ENCODE measurements at places on chromosomes 5 and 9.

- no peak for DNase-seq
Observed at GRCh38 chr9:83382421-83382820, 155.8 kb downstream of the FRMD3 start.

DNA sequence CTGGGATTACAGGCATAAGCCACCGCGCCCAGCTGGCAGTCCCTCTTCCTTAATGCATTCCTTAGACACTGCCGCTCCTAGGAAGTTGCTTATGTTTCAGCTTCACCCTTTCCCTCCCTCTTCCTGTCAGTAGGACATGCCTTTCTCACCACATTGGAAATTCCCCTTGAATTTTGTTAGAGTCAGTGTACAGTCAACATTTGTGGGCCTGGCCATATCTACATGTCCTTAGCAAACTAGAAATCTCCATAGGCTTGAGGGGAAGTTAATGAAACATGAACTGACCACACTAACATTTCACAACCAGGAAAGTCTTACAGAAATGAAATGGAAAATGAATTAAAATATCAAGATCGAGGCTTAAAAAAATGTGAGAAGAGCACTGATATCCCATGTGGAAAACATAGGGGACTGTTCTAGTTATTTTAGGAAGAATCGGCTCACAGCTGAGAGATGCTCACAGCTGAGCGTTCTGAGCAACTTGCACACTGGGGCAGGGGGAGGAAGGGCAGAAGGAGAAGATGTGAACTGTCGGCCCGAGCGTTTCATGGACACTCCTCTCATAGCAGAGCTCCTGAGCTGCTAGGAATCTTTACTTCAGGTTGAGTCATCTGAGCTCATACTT is 21.1 kb upstream of the LVRN start:
- no peak for DNase-seq

GRCh38 chr5:169460123-169460522 is 123.5 kb upstream of the SPDL1 start:
- DNase-seq, result no peak

DNA sequence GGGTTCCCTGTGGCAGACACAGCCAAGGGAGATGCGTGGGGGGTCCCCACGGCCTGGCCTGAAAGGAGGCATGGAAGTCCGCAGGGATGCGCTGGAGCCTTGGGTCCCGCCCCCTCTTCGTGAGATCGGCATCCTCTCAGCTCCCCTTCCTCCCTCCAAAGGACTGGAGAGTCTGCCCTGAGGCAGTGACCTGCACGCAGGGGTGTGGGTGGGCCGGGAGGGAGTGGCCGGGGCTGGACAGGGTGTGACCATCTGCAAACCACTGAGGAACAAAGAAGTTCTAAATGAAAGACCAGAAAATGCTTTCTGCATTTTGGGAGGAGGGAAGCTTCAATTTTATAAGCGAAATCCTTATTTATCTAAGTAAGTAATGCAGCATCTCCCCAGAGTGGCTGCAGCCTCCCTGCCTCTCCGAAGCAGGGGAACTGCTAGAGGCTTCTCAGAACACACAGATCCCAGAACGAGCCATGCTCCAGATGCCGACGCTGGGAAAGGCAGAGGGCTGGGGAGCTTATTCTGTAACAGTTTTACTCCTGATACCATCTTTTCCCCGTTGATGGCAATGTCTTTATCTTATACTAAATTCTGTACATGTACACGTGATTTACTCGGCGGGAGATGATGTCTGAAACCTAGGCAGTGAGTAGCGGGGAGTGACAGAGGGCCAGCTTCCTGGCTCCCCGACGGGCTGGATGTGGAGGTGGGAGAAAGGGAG is 221.7 kb downstream of the FANCC start:
- DNase-seq, result no peak

- DNase-seq, result no peak
Observed at GRCh38 chr5:173778784-173779304, 109.3 kb upstream of the CPEB4 start.

DNA sequence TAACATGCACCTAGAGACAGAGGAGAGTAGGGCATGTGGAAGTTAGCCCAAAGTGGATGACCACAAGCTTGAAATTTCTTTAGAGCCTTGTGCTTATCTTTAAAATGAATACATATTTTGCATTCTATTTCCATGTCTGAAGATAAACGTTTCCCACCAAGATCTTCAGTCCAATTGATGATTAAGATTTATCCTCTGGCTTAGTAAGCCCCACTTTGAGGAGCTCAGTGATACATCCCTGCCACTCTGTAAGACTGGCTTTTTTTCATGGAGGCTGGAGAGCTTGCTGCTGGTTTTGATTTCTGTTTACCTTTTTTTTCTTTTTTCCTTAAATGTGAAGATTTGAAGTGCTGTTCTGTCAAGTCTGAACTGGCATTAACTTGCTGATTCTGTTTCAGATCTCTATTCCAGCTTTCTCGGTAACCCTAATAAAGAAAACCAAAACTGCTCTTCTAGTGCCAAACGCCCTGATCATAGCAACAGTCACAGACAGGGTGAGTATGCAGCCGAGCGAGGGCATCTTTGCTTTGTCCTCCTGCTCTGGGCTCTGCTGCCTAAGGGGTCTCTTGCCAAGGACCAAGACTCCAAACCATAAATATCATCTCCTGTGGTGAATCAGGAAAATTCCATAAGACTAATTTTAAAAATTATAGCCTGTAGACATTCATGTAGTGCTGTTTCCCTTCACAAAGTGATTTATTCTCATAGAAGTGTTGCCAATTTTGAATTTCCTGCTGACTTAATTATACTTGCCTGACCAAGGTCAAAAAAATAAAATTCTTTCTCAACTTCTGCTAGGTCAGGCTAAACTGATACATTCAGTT is 54.3 kb downstream of the GRAMD2B start:
- DNase-seq, result no peak

DNA sequence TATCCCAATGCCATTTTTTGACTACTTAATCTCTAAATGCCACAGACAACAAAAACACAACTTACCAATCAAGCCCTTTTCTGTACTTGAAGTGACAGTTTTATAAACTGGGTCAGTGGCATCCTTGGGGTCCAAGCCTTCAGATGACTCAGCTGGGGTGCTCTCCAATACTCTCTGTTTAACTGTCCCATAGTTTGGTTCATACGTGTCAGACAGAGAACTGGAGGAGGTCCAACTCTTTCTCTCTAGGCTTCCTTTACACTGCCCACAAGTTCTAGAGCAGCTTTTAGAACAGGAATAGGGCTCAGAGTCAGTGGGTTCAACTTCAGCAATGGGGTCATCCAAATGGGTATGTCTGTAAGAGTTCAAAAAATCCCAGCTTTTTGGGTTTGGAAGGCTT is 166.9 kb downstream of the CDC42SE2 start:
- DNase-seq, result no peak

- no peak for DNase-seq
Observed at GRCh38 chr5:66249920-66250319, 105.8 kb downstream of the SREK1 start.

GRCh38 chr5:108193021-108193795 is 188.7 kb downstream of the FBXL17 start:
- DNase-seq, result no peak

- no peak for DNase-seq
Observed at GRCh38 chr9:121783521-121784507, 132.4 kb downstream of the DAB2IP start.

DNA sequence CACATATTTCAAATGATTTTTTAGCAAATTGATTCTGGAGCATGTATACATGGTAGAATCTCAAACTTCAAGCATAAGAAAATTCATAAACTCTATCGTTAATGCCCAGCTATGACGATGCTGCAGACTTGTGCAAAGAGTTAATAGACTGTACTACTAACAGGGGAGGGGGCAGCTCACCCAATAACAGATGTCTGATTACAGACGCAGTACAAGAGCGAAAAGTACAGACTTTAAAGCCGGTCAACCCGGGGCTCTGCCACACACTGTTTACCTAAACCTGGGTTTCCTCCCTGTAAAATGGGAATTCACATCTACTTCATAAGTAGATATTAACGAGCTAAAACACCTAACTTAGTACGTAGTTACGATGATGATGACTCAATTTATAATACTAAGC is 651 bp downstream of the TRIM23 start:
- no peak for DNase-seq

- DNase-seq, result no peak
Observed at GRCh38 chr9:107309271-107309670, 26.2 kb downstream of the RAD23B start.

DNA sequence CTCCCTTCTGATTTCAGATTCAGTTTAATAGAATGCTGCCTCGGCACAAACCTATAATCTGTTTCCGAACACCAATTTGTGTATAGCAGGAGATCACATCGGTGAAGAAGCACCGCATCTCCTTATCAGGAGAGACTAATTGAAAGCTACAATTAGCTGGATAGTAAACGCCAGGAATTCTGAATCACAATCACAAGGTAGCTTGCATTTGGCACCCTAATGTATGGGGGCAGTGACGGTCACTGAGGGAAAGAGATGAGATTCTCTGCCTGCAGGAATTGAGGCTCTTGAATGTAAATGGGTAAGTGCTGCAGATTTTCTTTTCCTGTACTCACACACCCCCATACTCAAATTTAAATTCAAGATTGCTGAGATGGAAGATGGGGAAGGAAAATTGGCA is 373.6 kb upstream of the ZNF608 start:
- DNase-seq, result no peak

DNA sequence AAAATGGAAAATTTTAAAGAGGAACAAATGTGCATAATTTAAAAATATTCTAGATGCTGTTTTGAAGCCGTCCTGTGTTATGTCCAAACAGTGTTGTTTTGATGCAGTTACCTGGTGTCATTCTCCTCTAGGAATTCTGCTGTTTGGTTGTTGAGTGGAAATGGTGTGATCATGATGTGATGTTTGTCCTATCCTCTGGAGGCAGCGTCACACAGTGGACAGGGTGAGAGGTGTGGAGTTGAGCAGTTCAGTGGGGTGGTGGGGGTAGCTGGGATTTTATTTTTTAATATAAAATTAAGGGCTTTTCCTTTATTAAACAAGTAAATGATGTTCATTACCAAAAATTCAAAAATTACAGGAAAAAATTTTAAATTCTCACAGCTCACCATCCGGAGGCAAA is 31.2 kb downstream of the PRDM6 start:
- DNase-seq, result no peak

DNA sequence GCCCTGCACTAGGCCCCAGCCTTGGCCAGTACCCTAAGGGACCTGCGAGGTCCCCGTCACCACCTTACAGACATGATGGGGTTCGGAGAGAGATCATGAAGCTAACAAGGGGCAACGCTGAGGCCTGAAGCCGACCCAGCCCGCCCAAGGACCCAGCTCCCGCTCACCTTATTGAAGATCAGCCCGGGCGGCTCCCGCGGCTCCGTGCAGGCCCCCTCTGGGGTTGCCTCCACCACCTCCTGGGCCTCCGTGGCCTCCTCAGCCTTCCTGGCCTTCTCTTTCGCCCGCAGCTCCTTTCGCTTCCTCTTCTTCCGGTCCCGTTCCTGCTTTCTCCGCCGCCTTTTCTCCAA is 3.6 kb downstream of the SURF6 start:
- no peak for DNase-seq

GRCh38 chr9:20618361-20618802 is 3.9 kb downstream of the MLLT3 start:
- no peak for DNase-seq

DNA sequence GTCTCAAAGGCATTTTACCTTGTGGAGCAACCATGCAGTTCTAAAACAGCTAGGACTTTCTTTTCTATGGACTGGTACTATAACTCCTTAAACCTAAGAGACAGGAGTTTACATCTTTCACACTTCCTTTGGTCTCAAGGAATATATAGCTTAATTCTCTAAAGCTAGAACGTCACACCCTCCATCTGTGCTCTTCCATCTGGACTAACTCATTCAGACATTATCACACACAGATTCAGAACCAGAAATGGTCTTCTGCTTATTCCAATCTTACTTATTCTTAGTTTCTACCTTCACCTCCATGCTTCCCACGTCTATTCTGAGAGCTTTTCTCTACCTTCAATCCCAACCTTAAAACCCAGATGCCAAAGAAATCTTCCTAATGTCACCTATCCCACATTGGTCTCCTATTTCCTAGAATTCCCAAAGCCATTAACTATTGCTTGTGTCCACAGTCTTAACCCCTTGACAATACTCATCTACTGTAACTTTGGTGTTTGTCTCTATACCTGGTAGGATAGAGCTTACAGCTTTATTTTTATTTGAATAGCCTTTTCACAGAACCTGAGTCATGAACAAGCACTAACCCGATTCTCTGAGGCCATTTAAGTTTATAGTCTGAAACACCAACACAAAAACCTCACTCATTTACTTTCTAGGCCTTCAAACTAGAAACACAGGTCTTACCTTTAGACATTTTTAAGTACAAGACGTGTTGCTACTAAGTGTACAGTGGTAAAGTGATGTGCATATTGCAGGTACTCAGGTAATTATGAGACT is 22.8 kb downstream of the CSNK1A1 start:
- DNase-seq, result no peak

DNA sequence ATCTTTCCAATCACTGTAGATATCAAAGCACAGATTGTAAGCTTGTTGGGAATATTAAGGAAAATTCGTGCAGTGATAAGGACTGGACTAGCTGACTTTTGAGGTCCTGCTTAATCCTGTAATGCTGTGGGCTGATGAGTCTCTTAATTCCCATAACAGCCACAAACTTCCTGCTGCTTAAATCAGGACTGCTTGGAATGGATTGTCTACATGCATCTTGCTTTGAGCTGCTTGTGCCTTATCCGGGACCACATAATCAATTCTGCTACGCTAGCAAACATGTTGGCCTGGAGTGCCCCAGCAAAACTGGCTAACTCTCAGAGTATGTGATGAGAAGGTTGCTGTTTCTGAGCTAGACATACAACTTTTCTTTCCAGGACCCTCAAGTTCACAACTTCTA is 79.6 kb downstream of the SNCAIP start:
- DNase-seq, result no peak

DNA sequence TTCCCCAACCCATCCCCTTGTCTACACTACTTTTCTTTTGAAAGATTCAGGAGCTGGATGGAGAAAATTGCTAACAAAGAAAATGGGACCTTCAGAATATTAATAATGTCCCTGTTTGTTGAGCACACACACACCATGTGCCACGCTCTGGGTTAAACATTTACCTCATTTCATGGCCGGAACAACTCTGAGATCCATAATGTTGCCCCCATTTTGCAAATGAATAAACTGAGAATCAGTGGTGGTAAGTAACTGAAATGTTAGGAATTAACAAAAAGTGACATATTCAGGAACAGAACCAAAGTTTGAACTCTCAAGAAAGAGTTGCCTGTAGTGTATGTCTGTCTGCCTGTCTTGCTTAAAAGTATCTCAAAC is 51.4 kb upstream of the SMAD5 start:
- no peak for DNase-seq

DNA sequence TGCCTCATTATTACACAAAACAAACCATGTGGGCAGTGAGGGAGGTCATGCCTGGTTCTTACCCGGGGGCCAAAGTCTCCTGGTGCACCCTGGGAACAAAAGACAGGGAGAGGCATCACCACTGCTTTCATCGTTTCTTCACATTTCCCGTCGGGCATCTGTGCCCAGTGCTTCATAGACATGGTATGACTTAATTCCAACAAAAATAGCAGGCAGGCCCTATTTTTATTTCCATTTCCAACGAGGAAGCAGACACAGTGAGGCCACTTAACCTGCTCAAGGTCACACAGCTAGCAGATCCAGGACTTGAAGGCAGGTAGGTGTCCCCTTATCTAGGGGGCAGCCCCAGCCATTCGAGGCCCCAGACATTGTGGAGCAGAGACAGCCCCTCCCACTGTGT is 34.6 kb upstream of the PHYKPL start:
- no peak for DNase-seq

Data from stimulated activated CD4-positive, alpha-beta T cell treated with anti-CD3 and anti-CD28 coated beads, Interleukin-1b, Interleukin-23, amount 100 ng/mL, for 48 hours (primary cell).